ENCODE measurements at places on chromosomes 7 and 10. TPM values are rescaled to one million over a fixed set of nuclear protein-coding genes. Genes with fewer than 3 reads are reported as not detected.

MYOF gene
- 263 TPM for total RNA-seq

CDK6 gene
- total RNA-seq, result 38.9 TPM

PNLIPRP2 gene
- total RNA-seq, result not detected

ACSL5 gene
- total RNA-seq, result 5.0 TPM

NUDT5 gene
- total RNA-seq, result 62.2 TPM

KLF14 gene
- under 0.01 TPM for total RNA-seq

AASS gene
- total RNA-seq, result 30.3 TPM
